Karpas-422 (cell line): ENCODE measurements at places on chromosomes 16 and 17.

- no peak for DNase-seq
These were observed 303.0 kb upstream of the IRX5 start for GRCh38 chr16:54627616-54628015.

- DNase-seq = no peak
These were observed 28.8 kb upstream of the PRKCB start for GRCh38 chr16:23807028-23807427.

- DNase-seq = peak; percentile 67
These were observed 24.5 kb downstream of the TRPV2 start for GRCh38 chr17:16439811-16440351.

GRCh38 chr17:68853439-68853838 lies 101.8 kb downstream of the ABCA8 start:
- DNase-seq = no peak

- peak; percentile 84 for DNase-seq
These were observed 184.4 kb downstream of the MSI2 start for GRCh38 chr17:57440522-57441269.

GRCh38 chr16:27879601-27880247 lies 183.8 kb downstream of the GSG1L start:
- DNase-seq = no peak

DNA sequence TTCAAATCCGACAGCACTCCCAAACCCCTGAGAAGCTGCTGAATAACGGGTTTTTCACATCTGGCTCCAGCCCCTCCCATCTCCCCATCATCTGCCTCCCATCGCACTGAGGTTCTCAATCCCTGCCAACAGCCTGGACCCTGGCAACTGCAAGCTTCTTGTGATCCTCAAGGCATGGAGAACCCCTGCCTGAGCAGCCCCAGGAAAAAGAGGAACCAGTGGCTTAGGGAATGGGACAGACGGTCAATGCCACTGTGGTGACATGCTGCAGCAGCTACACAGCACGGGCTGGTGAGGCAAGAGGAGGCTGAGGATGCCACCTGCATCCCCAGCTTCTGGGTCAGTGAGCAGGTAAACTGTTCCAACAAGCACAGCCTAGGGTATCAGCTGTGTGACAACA lies 3.3 kb upstream of the MBTPS1 start:
- no peak for DNase-seq

GRCh38 chr16:76114681-76115080 lies 162.5 kb upstream of the CNTNAP4 start:
- DNase-seq = no peak

GRCh38 chr17:557371-557770 lies 157.3 kb downstream of the VPS53 start:
- no peak for DNase-seq
